ENCODE measurements at places on chromosomes 13 and 19.

DNA sequence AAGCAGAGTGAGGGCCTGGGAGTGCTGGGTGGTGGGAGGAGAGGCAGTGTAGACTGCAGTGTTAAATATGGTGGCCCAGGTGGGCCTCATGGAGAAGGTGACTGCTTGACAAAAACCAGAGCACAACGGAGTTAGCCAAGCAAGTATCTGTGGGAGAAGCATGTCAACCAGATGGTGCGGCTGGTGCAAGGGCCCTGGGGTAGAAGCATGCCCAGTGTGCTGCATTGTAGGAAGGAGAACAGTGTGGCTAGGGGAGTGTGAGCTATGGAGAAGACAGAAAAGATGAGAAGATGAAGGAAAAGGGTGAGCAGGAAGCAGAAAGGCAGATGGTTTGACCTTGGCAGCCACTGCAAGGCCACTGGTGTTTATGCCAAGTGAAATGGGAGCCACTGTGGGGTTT lies 2.2 kb upstream of the VSTM2B start:
- no peak for DNase-seq

GRCh38 chr13:99354371-99354951 lies 47.3 kb upstream of the GPR183 start:
- DNase-seq, result peak; percentile 71

DNA sequence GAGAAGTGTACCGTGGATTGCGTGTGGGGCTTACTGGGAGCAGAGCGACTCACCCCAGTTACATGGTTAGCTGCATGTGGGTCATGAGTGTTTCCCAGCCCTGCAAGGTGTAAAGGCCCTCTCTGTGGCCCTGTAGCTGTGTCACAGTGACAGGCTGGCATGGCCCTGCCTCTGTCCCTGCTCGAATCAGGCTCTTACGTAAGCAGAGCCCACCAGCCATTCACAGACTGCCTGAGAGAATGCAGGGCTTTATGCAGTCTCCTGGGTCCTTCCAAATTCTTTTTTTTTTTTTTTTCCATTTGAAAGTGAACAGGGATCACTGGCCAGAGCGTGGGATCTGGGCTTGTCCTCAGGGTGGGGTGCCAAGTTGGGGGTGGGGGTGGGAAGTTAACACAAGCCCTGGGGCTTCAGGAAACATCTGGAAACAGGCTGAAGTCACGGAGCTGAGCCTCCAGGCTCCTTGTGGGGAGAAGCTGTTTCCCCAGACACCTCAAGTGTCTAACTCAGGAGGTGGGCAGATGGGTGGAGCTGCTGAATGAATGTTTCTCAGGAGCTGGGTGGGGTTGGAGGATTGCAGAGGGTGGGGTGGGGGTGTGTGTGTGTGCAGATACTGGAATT lies 13.4 kb downstream of the TECR start:
- no peak for DNase-seq

DNA sequence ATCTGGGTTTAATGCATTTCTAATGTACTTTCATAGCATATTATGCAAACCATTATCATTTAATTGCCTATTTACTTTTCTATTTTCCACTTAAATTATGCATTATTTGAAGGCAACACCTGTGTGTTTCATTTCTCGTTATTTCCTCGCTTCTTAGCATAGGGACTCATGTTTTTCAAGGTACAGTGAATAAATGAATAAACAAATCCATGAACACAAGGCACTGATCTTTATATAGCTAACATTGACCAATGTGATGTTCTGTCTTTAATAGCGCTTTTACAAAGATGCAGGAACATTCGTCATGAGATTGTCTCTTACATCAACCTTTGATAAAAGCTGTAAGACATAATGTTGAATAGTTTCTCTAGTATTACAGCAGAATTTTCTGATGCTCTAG lies 121.2 kb downstream of the B3GLCT start:
- DNase-seq, result no peak

DNA sequence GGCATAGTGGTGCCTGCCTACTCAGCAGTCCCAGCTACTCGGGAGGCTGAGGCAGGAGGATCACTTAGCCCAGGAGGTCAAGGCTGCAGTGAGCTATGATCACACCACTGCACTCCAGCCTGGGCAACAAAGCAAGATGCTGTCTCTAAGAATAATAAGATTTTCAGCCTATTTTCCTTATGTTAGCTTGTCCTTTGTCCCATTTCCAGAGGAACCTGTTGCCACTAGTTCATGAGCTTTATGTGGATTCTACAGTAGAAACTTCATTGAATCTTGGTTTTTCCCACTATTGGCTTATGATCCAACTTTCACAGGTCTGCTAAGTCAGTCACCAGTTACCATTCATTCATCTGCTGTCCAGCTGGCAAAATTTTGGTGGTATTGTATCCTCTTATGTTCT lies 18.2 kb downstream of the FFAR2 start:
- DNase-seq, result no peak

GRCh38 chr19:310781-311496 lies 19.7 kb upstream of the PLPP2 start:
- DNase-seq, result peak; percentile 33

- DNase-seq, result no peak
These were observed 86.9 kb downstream of the FOXO1 start for GRCh38 chr13:40579535-40579934.

DNA sequence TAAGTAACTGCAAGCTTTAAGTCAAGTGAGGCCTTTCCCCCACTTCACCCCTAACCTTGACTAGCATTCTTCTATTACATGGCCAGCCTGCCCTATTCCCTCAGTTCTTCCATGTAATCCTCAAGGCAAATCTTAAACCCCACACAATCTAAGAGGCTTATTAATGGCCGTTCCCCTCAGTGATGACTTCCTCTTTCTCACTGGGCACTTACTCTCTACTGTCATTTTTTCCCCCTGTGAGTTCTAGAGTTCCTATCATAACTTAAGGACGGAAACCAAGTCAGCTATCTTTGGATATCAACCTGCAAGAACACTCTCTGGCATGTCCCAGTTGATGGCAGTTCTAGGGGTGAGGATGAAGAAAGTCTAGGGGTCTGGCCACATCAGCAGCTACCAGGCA lies 131.2 kb downstream of the DCLK1 start:
- no peak for DNase-seq

- no peak for DNase-seq
These were observed 20.6 kb downstream of the ELAVL3 start for GRCh38 chr19:11460207-11460606.

GRCh38 chr19:5968431-5969373 lies 9.2 kb downstream of the RANBP3 start:
- DNase-seq, result no peak

DNA sequence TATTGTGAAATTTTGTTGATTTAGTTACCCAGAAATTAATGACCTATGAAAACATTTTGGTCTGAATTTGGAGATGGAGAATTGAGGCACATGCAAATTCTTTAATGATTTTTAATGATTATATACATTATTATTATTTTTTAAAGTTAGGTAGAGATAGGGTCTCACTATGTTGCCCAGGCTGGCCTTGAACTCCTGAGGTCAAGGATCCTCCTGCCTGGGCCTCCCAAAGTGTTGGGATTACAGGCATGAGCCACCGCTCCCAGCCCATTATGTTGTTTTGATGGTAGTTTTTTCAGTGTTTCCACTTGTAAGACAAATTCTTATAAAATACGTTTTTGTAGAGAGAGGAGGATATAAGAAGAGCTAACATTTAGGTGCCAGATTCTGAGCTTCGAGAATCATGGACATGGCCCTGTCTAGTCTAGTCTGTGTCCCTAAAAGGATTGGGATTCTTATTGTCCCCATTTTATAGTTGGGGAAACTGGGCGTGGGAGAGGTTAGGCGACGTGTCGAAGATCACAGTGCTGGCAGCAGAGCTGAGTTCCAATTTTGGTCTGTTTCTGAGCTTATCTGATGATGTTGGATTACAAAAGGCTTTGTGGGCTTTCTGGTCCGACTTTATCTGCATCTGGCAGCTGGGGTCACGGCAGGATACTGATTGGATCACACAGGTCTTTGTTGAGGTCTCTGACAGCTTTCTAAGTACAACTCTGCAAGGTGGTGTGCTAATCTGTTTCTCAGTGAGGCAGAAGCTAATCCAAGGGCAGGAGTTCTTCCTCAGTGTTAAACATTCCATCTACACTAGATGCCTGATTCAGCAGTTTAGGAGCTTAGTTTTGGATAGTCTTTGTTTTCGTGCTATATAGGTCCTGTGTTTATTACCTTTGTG lies 7.5 kb upstream of the WDR88 start:
- DNase-seq, result no peak

GRCh38 chr13:71481046-71481445 lies 386.0 kb downstream of the DACH1 start:
- no peak for DNase-seq

- DNase-seq, result no peak
These were observed 22.4 kb downstream of the GTF2F2 start for GRCh38 chr13:45142440-45143345.

DNA sequence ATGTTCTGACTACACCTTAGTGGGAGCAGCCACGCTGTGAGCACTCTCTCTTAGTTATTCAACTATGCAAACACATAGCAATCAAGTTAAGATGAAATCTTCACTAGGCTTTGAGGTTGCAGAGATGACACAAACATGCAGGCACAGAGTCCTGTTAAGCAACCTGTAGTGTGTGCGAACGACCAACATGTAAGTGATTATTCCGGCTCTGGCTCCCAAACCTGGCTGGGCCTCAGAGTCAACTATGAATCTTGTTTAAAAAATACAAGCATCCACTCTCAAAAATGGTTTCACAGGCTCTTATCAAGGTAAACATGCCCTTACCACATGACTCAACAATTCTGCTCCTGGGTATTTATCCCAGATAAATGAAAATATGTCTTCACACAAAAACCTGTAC lies 91.4 kb downstream of the IRS2 start:
- DNase-seq, result no peak

DNA sequence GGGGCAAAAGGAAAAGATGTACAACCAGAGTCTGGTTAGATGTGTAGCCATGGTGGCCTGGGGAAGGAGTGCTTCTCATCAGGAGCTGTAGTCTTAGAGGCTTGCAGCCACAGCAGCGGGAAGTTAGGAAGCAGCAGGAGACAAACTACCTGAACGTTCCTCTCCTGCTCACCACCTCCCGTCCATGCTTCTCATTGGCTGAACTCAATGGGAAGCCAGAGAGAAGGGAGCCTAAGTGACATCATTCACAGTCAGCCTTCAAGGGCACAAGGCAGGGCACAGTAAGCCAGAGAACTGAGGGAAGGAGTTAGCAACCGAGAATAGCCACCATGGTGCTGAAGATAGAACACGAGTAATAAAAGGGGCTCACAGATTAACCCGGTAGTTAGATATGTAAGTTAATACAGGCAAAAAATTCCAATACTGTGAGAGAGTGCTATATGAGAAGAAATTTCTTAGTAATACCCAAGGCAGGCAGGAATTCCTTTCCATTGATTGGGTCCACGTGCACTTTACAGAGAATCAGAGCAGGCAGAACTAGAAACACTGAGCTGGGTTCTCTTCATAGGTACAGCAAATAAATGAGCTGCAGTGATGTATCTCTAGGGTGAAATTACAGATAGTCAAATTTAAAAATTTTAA lies 391.5 kb upstream of the DACH1 start:
- DNase-seq, result no peak

- DNase-seq, result no peak
These were observed 12.4 kb downstream of the RFX1 start for GRCh38 chr19:13993590-13994300.

DNA sequence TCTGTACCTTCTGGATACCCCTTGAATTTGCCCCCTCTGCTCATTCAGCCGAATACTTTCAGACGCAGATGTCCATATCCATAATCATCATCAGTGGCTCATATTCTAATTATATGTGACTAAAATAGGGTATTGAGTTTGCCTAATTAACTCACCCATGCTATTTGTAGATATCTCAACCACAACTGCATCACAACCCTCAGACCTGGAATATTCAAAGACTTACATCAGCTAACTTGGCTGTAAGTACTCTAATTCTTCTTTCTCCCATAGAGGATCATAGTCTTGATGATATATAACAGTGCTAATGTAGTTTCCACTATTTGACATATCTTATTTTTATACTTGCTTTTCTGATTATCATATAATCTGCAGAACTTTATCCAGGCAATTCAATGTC lies 35.8 kb downstream of the RXFP2 start:
- DNase-seq, result no peak

- no peak for DNase-seq
These were observed 3.1 kb upstream of the NEK3 start for GRCh38 chr13:52162279-52163101.

GRCh38 chr19:21269813-21270212 lies 59.4 kb downstream of the ZNF708 start:
- no peak for DNase-seq

DNA sequence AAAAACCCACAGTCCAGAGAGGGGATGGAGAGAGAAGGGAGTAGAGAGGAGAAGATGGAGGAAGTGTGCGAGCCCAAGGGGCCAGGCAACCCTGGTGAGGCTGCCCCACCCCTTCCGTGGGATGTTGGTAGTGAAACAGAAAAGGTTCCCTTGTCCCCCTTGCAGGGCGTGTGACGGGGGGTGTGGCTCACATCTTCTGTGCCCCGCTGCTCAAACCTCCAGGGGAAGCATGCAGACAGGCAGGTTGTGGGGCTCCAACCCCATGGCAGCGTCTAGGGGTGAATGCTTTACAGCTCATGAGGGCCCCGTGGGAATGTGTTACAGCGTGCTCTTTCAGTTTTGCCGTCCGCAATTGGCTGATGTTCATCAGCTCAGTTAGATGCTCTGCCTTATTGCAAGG lies 14.7 kb upstream of the EVI5L start:
- peak; percentile 39 for DNase-seq

DNA sequence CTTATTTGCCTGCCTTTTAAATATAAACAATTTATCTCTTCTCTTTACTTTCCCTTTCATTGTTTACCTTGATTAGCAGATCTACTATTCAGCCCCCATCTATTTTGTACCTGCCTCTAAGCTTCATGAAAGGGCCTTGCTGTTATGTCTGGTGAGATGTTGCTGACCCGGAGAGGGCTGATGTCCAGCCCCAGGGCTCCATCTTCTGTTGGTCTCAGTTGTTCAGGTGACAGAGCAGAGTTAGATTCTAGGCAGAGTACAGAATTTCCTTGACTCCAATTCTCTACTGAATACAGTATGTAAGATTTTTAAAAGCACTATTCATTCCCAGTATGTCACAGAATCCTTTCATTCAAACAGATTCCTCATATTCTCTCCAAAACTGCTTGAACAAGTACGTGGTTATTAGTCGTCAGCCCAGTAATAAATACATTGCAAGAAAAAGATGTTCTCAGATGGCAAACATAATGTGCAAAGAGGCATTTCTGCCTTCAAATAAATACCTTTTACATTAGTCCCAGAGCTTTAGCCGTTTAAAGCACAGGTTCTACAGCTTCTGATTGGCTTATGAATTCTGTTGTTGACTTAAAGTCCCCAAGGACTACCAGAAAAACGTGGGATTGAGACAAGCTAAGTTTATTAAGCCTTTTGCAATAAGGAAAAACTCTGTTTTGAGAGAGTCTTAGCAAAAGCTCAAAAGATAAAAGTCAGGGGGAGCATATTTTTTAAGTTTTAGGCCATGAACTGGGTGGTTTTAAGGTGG lies 159.1 kb downstream of the GPC5 start:
- no peak for DNase-seq

GRCh38 chr13:95138876-95139585 lies 162.2 kb downstream of the ABCC4 start:
- no peak for DNase-seq

GRCh38 chr19:2574971-2575630 lies 99.2 kb downstream of the GADD45B start:
- DNase-seq, result no peak
